G401 (cell line): ENCODE measurements at places on chromosomes 4 and X. TPM values are rescaled to one million over a fixed set of nuclear protein-coding genes. Genes with fewer than 3 reads are reported as not detected.

GRCh38 chr4:67721770-67722597, 21.0 kb upstream of the UBA6 start:
- DNase-seq, result no peak

DNA sequence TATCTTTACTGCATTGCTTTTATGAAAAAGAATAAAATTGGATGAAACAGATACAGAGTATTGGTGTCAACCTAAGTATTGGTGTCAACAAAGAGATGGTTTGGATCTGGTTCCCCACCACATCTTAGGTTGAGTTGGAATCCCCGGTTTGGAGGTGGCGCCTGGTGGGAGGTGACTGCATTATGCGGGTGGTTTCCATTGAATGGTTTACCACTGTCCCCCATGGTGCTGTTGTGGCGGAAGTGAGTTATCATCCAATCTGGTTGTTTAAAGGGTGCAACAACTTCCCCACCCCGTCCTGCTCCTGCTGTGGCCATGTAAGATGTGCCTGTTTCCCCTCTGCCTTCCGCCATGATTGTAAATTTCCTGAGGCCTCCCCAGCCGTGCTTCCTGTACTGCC, 52.8 kb upstream of the CD99 start:
- no peak for DNase-seq

DNA sequence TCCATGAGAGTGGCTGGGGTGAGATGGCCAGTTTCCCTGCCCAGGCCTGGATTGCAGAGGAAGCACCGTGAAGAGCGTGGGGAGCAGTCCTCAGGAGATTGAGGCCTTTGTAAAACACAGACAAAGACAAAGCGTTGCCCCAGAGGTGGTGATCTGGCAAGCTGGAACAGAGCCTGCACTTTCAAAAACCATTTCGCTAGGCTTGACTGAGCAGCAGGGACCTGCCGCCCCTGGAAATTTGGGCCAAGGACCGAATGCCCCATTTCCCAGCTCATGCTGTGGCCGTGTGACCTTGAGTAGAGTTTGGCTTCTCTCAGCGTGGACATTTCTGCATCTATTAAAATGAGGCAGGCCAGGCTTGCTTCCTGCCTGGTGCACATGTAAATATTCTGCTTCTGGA, 381.4 kb downstream of the BCOR start:
- DNase-seq, result peak; percentile 1

Gene NWD2
- not detected in 2 replicates for total RNA-seq

Gene DACH2
- not detected in 2 replicates for total RNA-seq

Gene CYBB
- not detected in 2 replicates for total RNA-seq
